ENCODE measurements at places on chromosomes 1 and 21.

DNA sequence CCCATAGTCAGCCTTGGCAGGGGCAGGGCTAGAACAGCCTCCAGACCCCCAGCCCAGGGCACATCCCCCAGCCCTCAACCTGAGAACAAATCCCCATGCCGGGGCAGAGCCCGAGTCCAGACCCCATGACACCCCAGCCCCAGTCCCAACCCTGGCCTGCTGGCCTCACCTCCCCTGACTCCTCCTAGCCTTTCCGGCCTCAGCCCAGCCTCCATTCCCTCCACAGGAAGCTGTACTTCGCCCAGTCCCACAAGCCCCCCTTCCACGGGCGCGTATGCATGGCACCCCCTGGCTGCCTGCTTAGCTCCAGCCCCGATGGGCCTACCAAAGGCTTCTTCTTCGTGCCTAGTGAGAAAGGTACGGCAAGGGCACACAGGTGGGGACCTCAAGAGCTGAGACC lies 50.4 kb downstream of the DISP3 start:
- DNase-seq: no peak

DNA sequence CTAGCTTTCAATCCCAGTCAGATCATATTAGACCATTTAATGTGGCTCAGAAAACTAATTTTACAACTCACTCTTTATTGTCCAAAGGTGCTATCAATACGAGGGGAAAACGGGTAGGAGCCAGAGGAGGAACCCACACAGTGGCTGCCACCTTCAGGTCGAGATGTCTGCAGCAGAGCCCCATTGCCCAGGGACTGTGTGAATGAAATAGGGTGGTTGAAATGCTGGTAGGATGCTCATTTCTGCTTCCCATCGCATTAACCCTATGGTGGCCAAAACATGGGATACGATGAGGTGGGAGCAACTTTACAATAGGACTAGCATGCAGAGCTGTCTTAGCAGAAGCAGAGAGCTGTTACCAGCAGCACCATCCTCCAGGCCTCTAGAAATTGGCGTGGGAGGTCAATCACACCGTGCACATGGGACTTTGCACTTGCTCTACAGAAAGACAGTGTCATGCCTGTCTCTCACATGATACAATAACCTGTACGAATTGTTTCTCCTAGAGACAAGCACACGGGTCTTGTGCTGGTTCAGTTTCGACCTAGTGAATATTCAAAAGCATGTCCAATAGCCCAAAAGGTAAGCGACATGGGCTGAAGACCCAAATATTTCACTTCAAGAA lies 69.5 kb upstream of the DESI2 start:
- no peak for DNase-seq

- no peak for DNase-seq
These were observed 8.8 kb upstream of the CAMK2N1 start for GRCh38 chr1:20494609-20495311.

GRCh38 chr21:36728371-36729111 lies 29.6 kb downstream of the SIM2 start:
- DNase-seq: no peak

DNA sequence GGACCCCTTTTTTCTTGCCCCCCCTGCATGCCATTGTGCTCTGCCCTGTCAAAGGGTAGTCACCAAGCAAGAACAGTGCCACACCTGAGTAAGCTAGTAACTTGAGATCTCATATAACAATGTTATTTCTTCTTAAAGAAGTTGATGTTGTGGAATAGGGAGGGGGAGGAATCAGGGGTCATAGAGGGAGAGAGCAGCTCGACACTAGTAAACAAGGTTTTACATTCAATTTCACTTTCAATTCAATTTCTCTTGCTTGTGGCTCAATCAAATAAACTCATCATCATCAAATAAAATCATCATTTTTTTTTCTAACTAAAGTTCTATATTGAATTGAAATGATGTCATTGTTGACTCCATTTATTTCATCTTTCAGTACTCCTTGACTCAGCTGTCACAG lies 106.4 kb downstream of the CRB1 start:
- DNase-seq: no peak

GRCh38 chr1:27416387-27417111 lies 24.1 kb downstream of the GPR3 start:
- DNase-seq: peak; percentile 64

- no peak for DNase-seq
These were observed 14.1 kb upstream of the CREG1 start for GRCh38 chr1:167567663-167568062.

DNA sequence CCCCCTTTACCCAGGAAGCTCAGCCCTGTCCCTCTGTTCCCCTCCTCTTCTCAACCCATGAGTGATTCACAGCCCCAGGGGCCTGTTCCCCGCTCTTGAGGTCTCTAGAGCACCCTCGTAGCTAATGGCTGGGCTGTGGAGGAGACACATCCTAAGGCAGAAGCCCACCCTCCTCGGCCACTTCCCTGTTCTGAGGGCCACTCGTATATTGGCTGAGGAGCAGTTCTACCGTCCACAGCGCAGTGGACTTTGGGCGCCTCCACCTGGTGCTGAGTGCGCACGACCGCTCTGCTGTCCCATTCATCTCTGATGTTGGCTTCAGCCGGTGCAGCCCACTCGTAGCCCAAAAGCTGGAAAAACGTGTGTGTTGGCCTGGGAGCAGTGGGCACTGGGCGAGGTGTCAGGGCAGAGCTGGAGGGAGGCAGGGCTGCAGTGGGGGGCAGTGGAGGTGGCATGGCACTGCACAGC lies 24.5 kb upstream of the PKP1 start:
- no peak for DNase-seq

- DNase-seq: no peak
These were observed 15.9 kb downstream of the BCAN start for GRCh38 chr1:156657741-156658319.

Data from NCI-H524 (cell line).